Testis (tissue), 5 donors: ENCODE measurements at places on chromosomes 11 and 22.

DNA sequence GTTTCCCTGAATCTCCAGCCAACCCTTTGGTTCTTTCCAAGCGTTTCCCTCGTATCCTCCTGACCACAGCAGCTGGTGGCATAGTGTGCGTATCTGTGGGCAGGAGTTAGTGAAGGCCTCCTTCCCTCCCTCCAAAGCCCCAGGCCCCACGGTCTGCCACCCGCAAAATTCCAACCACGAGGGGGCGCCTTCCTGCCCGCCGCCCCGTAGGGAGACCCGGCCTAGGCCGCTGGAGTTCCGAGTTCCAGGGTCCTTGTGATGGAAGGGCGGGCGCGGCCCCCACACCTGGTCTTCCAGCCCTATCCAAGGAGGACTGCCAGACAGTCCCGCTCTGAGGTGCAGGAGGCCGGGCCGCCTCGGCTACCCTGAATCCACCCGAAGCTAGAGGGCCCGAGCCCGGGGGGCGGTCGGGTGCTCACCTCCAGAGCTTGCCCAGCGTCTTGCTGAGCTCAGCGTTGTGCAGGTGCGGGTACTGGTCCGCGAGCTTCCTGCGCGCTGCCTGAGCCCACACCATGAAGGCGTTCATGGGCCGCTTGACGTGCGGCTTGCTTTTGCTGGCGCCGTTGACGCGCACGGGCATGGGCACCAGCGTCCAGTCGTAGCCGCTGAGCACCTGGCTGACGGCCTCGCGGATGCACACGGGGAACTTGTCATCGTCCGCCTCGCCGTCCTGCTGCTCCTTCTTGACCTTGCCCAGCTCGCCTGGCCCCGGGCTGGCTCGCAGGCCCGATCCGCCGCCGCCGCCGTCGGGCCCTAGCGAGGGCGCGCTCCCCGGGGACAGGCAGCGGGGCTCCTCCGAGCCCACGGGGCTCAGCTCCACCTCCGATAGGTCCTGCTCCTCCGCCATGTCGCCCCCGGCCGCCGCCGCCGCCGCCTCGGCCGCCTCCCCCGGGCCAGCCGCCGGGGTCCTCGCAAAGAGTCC lies 1.2 kb downstream of the SOX10 start:
- peak; percentile 47 for DNase-seq

- no peak for DNase-seq
Observed at GRCh38 chr22:46393873-46394272, 58.4 kb downstream of the TRMU start.

GRCh38 chr11:102757823-102758549 lies 22.4 kb downstream of the MMP10 start:
- no peak for DNase-seq

DNA sequence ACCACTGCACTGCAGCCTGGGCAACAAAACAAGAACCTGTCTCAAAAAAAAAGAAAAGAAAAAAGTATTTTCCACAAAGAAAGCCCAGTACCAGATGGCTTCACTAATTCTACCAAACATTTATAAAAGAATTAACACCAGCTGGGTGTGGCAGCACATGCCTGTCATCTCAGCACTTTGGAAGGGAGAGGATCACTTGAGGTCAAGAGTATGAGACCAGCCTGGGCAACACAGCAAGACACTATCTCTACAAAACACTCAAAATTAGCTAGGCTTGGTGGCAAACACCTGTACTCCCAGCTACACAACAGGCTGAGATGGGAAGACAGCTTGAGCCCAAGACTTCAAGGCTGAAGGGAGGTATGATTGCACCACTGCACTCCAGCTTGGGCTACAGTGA lies 20.1 kb downstream of the RSF1 start:
- no peak for DNase-seq

GRCh38 chr11:35357923-35358322 lies 61.4 kb downstream of the SLC1A2 start:
- DNase-seq: no peak

- DNase-seq: no peak
Observed at GRCh38 chr11:1201395-1202153, 21.3 kb upstream of the MUC5B start.

DNA sequence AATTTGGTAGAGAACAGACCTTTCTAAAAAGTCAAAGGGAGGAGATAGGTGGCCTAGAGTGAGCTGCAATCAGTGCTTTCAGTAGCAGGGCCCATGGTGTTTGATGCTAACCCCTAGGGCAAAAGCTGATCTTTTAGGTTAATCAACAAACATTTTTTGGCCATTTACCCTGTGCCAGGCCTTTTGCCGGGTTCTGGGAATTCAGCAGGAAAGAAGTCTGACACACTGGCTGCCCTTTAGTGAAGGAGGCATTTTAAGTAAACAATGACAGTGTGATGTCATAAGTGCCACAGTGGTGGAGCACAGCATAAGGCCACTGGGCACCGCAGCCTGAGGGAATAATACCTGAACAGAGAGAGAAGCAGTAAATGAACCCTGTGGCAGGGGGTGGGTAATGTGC lies 29.0 kb downstream of the C22orf31 start:
- DNase-seq: no peak

DNA sequence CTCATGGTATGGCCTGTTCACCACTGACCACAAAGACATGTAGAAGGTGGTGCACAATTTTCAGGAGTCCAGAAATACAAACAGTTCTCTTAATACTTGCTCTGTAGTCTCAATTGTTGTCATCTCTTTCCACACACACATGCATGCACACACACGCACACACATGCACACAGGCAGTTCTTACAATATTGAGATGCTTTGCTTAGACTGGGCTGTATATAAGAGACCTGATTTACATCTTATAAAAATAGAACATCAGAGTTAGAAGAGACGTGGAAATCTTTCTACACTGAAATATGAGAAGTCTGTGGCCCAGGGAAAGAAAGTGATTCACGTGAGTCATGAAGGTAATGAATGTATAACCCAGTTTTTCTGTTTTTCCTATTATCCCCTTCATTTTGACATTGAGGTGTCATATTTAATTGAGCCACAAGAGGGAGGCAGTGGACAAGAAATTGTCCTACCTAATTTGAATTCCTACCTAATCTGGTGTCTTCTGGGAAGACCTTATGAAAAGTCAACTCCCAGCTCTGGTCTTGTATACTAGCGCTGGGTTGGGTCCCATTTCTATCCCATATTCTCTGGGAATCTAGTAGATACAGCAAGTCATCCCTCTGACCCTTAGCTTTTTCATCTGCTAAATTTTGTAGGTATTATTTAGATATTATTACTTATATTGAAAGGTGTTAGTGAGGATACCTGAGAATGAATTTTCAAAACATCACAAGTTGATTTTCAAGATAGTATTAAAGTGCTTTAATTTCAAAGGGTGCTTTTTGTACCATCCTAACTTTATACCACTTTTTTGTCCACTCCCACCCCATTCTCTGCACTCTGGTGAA lies 14.9 kb upstream of the MS4A4A start:
- DNase-seq: peak; percentile 31

DNA sequence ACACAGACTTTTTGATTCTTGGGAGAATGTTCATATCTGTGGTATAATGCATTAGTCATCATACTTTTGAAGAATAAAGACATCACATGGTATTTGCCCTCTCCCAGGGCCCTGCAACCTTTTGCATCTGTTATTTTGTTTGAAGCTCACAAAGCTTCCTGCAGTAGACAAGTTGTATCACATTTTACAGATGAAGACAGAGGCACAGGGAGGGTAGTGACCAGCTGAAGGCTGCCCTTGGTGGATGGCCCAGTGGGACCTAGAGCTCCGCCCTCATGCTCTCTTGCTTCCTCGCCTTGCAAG lies 66.4 kb downstream of the UBASH3B start:
- DNase-seq: no peak

DNA sequence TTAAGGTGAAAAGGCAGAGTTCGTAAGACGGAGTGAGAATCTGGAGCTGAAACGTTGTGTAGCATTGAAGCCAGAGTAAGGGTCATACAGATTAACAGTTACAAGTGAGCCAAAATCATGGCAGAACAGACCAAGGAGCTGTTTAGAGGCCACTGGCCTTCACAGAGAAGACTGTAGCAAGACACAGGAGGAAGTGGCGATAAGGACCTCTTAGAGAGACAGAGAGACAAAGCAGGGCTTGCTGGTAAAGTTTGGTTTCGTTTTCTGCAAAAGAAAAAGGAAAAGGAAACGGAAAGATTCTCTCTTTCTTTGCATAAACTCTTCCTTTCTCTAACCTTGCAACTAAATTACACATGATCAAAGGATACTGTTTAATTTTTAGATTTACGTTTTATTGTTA lies 83.0 kb downstream of the AASDHPPT start:
- DNase-seq: no peak

- DNase-seq: no peak
Observed at GRCh38 chr11:31882951-31883392, 71.8 kb upstream of the PAX6 start.

DNA sequence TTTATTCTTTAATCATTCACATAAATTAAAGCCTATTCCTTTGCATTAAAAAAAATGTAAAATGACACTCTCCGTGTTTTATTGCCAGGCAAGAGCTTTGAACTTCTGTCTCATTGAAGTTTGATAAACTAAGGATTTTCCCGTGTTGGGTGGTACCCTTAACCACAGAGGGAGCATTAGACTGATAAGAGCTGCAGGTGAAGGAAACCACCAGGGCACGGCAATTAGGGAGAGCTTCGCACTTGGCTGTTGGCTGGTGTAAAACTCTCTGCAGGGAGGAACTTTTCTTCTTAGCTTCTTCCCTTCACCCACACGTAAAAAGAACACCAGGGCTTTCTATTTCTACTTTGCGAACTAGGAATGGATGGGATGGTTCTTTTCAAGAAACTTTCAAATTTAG lies 47.0 kb downstream of the CSTPP1 start:
- DNase-seq: no peak

DNA sequence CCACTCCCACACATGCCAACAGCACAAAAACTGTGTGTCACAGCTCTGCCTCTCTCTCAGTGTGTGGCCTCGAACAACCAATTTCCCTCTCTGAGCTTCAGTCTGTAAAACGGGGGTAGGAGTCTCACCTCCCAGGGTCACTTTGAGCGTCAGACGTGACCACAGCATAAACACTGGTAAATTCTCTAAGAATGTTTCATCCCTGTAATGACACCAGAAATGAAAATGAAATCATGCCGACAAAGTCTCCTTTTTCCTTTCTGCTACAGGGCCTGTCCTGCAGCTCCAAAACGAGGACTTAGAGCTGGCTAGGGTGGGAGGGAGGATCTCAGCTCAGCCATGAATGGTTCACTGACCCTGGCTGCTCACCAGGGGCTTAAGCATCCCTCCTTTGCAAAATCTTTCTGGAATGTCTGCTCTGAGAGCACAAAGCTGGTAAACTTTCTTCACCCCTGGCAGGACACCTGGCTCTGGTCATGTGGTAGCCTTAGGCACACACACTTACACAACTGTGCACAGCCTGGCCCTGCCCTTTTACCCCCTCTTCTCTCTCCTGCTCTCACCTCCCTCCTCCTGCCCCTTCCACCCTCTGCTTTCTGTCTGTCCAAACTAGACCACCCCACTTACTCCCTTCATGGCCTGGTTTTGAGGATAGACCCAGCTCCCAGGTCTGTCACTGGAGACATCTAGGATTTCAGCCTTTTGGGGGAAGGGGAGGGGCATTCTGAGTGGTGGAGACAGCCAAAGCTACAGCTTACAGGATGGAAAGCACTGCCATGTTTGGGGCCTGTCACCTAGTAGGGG lies 12.3 kb upstream of the TSKU start:
- DNase-seq: peak; percentile 71

DNA sequence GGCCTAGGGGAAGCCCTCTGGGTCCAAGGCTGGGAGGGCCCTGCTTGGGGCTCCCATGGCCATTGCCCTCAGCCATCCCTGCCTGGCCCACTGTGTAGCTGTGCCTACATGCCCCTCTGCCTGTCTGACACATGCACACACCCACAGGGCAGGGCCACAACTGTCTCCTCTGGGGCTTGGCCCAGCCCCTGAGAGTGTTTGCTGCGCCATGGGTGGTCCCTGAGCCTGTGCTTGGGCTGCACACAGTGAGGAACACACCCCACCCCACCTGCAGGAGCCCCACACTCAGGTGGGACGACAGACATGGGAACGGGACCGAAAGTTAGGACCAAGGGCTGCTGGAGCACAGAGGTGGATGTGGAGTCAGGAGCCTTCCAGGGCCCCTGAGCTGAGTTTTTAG lies 489.5 kb downstream of the TBC1D22A start:
- no peak for DNase-seq

- DNase-seq: peak; percentile 52
Observed at GRCh38 chr11:1839924-1840779, 1.4 kb downstream of the TNNI2 start.

GRCh38 chr11:41133023-41133422 lies 326.4 kb downstream of the LRRC4C start:
- DNase-seq: no peak

GRCh38 chr22:23394525-23395326 lies 185.4 kb downstream of the IGLL1 start:
- DNase-seq: no peak

GRCh38 chr11:9069862-9070470 lies 21.4 kb downstream of the SCUBE2 start:
- DNase-seq: no peak

GRCh38 chr11:35105319-35106079 lies 33.5 kb upstream of the CD44 start:
- no peak for DNase-seq

GRCh38 chr22:26489447-26490036 lies 5.9 kb downstream of the SRRD start:
- no peak for DNase-seq

DNA sequence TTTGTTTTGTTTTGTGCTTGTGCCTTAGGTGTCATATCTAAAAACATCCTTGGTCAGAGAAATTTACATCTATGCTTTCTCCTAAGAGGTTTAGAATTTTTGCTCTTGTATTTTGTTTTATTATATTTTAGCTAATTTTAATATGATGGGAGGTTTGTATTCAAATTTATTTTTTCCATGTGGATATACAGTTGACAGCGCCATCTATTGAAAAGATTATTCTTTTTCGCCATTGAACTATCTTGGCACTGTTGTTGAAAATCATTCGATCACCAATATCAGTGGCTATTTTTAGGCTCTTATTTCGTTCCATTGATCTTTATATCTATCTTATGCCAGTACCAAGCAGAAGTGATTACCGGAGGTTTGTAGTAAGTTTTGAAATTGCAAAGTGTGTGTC lies 510.3 kb downstream of the BRD1 start:
- no peak for DNase-seq

DNA sequence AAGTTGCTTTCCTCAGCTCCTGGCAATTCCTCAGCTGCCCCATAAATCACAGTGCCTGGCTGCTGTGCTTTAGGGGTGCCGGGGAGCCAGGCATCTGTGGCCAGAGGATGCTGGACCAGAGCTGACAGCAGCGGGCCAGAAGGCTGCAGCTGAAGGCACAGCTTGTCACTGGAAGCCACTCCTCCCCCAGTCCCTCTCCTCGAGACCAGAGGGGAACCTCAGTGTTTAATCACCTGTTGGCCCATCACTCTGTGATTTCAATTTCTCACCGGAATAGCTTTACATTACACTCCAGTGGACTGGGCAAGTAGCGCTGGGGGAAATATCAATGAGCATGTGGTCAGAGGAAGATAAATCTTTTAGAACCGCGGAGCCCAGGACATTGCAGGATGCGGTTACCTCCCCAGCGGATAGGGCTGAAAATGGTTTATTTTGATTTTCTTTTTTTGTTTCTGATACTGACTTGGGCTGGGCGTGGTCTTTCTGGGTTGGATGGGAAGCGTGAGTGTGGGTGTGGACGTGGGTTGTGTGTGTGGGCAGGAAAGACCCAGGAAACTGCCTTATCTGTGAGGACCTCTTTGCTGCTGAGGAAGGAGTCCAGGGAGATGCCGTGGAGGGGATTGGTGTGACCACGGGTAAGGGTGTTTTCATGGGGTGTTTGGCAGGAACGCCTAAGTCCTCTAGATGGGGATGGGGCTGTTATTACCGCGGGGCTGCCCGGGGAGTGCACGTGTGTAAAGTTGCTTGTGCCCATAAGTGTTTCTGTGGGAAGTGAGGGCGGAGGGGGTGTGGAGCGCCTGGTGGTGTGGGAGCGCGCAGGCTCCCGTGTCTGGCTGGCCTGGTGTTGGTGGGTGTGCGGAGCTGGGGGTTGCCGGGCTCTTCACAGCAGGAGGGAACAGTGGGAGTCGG lies 4.0 kb downstream of the DAGLA start:
- no peak for DNase-seq
